ENCODE measurements at places on chromosomes 1 and 21.

DNA sequence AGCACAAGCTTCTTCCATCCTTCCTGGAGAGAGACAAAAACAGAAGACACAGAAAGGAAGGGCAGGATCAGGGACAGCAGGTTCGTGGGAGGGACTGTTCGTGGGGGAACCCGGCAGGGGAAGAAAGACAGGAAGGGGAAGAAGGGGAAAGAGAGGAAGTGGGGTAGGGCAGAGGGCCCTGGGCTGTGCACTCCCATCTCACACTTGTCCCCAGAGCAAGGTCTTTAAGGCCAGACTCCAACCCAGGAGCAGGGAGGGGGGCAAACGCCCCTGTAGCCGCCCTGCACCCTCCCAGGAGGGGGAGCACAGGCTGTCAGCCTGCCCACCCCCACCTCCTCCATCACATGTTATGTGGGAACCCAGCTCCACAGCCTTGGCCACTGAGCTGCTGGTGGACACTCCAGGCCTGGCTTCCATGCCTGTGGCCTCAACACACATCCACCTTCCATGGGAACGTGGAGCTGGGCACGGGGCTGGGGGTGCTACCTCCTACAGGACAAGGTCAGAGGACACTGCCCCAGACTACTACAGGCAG lies 9.3 kb downstream of the SLC19A1 start:
- no peak for DNase-seq

- DNase-seq: no peak
Measured at GRCh38 chr21:38561613-38562581, 63.6 kb upstream of the ERG start.

- DNase-seq: no peak
Measured at GRCh38 chr1:22295856-22296255, 153.0 kb upstream of the WNT4 start.

DNA sequence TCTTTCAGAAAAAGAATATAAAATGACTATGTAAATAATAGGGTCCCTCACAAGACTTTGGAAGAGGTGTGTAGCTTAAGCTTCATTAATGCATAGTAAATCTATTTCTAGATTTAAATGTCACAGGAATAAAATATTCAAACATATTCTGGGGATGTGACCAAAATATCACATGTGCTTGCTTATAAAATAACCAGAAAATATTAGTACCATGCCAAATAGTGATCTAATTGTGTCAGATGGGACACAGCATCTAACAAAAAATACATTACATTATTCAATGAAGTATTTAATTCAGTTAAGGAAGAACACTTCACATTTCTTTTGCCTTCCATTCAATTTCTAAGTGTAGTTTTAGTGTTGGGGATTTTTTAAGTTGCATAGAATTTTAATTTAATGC lies 179.5 kb downstream of the LRRC40 start:
- DNase-seq: no peak

- no peak for DNase-seq
Measured at GRCh38 chr21:31258073-31258472, 86.0 kb downstream of the TIAM1 start.

DNA sequence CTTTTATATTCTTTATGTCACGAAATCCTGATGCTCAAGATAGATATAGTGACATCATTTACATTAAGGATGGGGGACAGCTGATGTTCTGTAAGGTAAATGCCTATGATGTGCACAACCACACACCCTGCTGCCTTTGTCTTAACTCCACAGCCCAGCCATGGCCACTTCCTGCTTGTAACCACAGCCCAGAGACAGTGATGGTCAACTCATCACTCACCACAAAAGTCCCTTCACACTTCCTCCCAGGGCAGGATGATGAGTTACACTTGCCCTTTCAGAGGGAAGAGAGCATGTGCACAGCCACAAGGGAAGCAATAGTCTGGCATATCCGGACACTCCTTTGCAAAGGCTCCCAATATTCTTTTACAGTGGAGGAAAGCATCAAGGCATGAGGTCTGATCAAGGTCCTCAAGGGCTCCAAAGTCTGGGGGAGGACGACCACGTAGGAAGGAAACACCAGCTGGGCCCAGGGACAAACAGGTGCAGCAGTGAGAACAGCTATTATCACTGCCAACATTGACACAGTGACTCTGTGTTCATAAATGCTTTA lies 53.8 kb downstream of the PLPP3 start:
- DNase-seq: no peak

GRCh38 chr1:92709738-92710137 lies 75.2 kb downstream of the EVI5 start:
- no peak for DNase-seq

Measured in activated CD4-positive, alpha-beta T cell treated with anti-CD3 and anti-CD28 coated beads, Interleukin-2, amount 50 U/mL, for 1 hour (primary cell).